Urothelium cell line (cell line): ENCODE measurements at places on chromosomes 1 and 21.

- DNase-seq = peak; percentile 57
These were observed 12.6 kb downstream of the METTL13 start for GRCh38 chr1:171794085-171794484.

DNA sequence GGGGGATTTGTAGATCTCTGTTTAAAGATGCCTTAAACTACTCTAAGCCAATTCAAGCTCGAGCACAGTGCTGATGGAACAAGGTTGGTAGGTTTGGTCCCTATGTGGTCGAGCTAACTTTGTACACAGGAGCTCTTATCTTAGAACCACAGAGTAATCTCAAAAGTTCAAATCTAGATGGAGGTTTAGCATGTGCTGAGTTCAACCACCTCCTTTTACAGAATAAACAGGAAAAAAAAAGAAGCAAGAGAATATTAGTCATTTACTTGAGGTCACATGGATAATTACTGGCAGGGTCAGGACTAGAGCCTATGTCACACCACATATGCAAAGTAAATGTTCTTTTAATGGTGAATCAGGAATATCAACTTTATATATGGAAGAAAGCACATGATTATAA is 86.2 kb downstream of the DTL start:
- DNase-seq = no peak

- peak; percentile 77 for DNase-seq
These were observed 93.5 kb upstream of the ACTL8 start for GRCh38 chr1:17661546-17662157.

- no peak for DNase-seq
These were observed 142.7 kb downstream of the TSEN15 start for GRCh38 chr1:184194236-184194635.

DNA sequence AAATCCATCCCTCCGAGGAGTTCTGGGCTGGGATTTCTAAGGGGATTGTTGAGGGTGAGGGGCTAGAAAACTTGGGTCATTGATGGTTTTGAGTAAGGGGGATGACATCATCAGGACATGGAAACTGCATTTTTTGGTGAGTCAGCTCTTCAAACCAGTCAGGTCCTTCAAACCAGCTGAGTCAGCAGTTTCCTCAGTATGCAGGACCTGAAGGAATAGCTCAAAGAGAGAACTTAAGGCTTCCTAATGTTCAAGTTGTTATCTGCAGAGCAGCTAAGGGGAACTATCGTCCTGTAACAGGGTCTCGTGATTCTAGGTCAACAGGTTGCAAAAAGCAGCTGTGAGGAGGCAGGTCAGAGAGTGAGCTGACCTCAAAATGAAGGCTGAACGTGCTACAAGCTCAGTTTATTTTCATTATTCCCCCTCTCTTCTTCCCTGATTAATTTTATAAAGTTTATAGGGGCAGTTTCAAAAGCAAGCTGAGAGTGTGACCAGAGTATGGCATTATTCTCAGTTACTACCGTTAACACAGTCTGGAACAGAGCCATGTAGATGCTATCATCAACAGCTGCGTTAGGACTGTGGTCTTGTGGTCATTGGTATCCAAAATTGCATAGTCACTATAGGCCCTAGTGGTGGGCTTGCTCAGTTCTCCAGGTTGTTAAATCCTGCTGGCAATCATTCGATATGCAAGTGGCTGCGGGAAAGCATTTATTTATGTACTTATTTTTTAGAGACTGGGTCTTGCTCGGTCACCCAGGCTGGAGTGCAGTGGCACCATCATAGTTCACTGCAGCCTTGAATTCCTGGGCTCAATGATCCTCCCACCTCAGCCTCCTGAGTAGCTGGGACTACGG is 10.7 kb upstream of the SDC3 start:
- peak; percentile 58 for DNase-seq

DNA sequence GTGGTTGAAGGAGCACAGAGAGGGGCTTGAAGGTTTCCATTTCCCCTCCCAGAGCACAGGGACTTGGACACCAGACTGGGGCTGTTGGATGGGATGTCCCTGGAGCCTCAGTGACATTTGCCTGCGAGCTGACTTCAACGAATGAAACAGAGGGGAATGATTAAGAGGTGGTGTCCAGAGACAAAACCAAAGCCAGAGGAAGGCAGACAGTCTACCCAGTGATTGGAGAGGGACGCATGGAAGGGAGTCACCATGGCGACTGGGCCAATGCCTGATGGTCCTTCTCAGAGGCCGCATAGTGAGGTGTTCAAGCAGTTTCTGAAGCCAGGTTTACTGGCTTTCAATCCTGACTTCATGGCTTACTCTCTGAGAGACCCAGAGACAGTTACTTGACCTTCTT is 77.2 kb downstream of the NUF2 start:
- DNase-seq = no peak

DNA sequence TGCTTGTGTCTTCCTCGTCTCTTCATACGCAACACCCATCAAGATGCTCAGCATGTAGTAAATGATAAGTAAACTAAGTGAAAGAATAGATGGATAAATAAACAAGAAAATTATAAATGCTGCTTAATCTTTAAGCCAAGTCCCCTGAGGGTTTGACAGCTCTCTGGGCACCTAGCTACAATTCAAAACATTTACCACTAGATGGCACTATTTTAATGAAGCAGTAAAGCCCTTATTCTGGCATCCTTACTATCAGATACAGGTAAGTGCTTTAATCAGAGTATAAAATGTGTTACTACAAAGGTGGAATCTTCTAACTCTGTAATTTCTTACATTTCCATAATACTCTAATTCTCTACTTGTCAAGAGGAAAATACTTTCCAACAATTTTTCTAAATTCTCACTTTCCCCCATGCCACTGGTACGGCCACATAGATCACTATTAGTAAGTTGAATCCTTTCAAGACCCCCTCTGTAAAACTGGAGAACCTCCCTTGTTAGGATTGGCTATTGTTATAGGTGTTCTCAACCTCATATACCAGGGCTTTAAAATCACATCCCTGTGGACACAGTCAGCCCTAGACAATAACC is 137.8 kb downstream of the BARHL2 start:
- DNase-seq = peak; percentile 55

GRCh38 chr1:179228783-179229213 is 679 bp downstream of the ABL2 start:
- DNase-seq = peak; percentile 55

DNA sequence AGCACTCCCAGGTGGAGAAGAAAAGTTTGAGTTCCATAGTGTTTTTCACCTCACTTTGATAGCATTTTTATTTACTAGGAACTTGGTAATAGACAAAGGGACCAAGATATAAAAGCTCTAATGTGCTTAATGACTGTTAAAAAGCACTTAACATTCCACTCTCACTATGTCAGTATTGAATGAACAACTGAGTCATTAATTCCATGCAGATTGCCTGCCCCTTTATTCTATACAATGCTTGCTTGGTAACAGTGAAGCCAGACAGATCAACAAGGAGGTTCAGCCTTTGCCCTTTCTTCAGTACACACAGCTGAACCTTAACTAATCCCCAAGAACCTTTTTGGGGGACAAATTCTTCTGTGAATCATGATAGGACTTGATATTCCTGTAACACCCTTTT is 425.5 kb downstream of the NUF2 start:
- no peak for DNase-seq

GRCh38 chr1:7970246-7970645 is 8.7 kb downstream of the PARK7 start:
- DNase-seq = no peak

- no peak for DNase-seq
These were observed 857 bp downstream of the GPX7 start for GRCh38 chr1:52602856-52603600.

DNA sequence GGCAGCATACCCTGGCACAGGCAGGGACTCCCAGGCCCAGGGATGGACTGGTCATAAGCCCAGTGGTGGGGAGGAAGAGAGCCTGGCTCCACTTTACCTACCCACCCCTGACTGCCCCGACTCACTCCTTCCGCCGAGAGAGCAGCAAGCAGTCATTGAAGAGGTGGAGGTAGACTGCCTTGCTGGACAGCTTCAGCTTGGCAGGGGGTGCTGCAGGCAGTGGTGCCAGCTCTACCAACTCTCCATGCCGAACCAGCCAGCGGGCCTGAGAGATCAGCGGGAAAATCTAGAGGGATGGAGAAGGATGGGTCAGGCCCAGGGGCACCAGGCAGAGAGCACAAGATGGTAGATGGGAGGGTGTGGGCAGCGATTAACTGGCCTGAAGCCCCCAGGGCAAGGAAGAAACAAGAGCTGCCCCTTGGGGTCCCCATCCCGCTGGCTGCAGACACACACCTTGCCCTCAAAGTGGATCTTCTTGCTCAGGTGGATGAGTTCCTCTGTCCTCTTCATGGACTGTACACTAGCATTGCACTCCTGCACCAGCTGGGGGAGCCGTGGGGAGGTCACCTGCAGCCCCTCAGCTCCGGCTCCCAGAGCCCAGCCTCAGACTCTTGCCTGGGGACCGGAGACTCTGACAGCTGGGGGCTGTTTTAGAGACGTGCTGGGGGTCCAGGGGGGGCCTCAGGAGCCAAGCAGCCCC is 7.7 kb downstream of the ARHGEF19 start:
- DNase-seq = no peak

GRCh38 chr1:27000817-27001460 is 7.4 kb downstream of the TRNP1 start:
- peak; percentile 36 for DNase-seq

- DNase-seq = no peak
These were observed 60.3 kb downstream of the PUM1 start for GRCh38 chr1:31005198-31005597.
